ENCODE measurements at places on chromosomes 7 and 10. TPM values are rescaled to one million over a fixed set of nuclear protein-coding genes. Genes with fewer than 3 reads are reported as not detected.

C7orf57 gene
- 1.3 TPM for polyA plus RNA-seq

- no peak for DNase-seq
Measured at GRCh38 chr10:47040041-47040491, 128.8 kb downstream of the PTPN20 start.

AQP1 gene
- 200 TPM for polyA plus RNA-seq

CRPPA gene
- polyA plus RNA-seq = 4.4 TPM

- peak; percentile 48 for DNase-seq
Measured at GRCh38 chr10:58513188-58514110, 777 bp downstream of the BICC1 start.

DNA sequence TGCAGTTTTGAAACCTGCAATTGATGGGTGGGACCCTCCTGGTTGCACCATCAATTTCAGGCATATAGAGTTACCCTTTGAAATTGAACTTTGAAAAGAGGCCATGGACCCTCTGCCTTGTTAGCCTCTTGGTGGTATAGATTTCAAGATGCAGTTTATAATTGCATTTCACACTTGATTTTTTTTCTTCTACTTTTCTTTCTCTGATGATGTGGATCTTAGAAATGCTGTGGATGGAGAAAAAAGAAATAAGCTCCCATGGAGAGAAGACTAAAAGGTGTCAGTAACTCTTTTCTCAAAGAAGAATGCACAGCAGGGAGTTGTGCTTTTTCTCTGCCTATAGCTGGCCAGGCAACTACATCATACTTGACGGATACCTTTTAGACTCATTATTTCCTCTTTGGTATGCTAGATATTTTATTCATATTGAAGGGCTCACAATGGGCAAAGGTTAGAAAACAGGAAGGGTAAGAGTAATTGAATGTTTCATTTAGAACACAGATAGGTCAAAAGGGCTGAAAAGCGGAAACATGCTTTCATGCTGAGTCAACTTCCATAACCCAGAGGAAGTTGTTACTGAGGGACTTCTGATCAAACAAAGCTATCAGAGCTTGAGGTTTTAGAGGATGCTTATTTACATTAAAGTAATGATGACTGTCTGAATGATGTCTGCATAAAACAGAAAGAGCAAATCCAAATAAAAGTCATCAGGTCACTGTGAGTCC lies 773.2 kb upstream of the LRRN3 start:
- DNase-seq = peak; percentile 8

CRTAC1 gene
- 15.1 TPM for polyA plus RNA-seq

- DNase-seq = no peak
Measured at GRCh38 chr10:96379758-96380157, 21.0 kb upstream of the OPALIN start.

GRCh38 chr10:58546722-58547445 lies 34.2 kb downstream of the BICC1 start:
- DNase-seq = no peak

PNLIPRP1 gene
- 0.15 TPM for polyA plus RNA-seq

DNA sequence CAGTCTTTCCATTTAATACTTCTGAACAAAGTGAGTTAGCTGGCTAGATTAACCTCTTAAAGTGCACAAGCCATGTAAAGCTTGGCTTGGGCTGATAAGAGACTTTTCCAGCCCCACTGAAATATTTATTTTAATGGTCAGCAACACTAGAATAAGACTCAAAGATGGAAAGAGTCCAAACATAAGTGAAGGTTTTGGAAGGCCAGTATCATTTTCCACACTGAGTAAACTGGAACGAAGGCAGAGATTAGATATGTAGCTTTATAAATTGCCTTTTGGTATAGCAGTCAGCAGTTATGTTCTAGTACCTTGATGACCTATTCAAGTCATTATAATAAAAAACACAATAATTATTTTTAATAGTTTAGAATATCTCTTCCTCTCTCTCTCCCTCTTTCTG lies 102.2 kb downstream of the HDAC9 start:
- DNase-seq = no peak

GRCh38 chr10:24681572-24682088 lies 42.1 kb downstream of the ARHGAP21 start:
- DNase-seq = no peak

Data from renal cortex interstitium (tissue), 15 donors.